ENCODE measurements at places on chromosomes 12 and 14.

DNA sequence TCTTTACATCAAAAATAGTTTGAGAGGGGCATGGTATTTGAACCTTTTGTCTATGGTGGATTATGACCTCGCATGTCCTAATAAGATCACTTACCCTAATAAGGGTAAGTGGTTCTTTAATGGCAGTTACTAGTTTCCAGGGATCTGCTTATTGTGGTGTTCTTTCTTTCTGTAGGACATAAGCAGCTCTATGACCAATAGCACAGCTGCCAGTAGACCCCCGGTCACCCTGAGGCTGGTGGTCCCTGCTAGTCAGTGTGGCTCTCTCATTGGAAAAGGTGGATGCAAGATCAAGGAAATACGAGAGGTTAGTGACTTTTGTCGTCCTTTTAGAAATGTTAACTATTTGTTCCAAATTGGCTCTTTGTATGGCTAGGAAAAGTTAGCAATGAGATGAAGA, 7.2 kb downstream of the PCBP2 start:
- no peak for DNase-seq

- no peak for DNase-seq
These were observed 460.6 kb downstream of the TMTC2 start for GRCh38 chr12:83147341-83147740.

DNA sequence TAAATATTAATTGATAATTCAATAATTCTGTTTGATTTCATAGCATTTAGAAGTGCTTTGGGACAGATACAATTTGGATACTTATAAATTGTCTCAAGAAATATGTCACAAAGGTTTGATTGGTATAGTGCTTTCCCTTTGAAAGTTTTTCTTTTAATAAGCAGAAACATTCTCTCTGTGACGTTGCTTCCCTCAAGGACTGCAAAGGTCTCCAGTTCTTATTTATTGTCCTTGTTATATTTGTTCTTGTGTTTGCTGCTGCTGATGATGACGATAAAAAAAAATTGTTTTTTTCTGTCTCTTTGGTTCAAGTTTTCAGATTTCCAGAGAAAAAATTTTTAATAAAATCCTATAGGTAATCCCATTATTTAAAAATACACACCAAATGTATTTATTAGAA, 176.3 kb upstream of the CLEC14A start:
- no peak for DNase-seq

GRCh38 chr12:105888696-105889095, 250.1 kb downstream of the NUAK1 start:
- no peak for DNase-seq

GRCh38 chr12:42689699-42690098, 100.2 kb upstream of the PRICKLE1 start:
- DNase-seq, result no peak

DNA sequence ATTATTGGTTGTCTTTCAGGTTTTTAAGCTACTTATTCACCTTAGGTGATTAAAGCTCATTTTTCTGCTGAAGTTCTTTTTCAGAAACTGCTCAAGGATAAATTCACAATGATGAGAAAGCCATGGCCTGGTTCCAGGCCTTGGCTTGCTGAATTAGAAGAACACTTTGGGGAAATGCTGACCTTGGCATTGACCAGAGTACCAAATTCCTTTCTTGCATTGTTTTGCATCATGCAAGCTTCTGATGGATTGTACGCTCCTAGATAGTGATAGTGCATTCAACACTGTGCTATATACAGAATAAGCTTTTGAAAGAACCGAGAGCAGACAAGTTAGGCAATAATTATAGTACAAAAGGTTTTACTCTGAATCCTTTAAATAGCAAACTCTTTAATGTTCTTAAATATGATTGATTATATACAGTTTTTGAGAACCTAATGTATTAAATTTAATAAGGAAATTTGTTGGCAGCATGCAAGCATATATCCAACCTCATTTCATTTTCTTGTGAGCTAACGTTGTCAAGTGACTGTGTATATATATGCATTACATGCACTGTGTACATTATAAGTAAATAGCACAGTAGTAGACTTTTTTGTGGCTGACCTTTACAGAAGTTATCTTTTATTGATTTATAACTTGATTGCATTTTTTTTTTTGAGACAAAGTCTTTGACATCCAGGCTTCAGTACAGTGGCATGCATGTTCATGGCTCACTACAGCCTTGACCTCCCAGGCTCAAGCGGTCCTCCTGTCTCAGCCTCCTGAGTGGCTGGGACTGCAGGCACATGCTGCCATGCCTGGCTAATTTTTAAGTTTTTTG, 99.2 kb downstream of the DIP2B start:
- DNase-seq, result no peak

DNA sequence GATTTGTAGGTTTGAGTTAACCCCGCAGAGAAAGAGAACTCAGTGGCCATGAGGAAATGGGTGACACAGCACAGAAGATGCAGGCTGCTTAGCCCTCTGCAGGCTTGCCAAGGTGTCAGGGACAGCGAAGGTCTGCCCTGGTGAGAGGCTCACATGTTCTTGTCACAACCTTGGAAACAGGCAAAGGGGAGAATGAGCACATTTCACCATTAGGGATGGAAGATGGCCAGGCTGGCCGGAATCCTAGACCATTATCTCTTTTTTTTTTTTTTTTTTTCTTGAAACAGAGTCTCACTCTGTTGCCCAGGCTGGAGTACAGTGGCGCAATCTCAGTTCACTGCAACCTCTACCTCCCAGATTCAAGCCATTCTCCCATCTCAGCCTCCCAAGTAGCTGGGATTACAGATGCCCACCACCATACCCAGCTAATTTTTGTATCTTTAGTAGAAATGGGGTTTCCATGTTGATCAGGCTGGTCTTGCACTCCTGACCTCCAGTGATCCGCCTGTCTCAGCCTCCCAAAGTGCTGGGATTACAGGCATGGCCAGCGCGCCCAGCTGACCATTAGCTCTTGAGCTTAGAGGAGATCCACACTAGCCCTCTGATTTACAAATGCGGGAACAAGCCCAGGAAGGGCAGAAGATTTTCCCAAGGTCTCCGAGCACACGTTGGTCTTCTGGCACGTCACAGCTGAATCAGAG, 34.6 kb downstream of the LTBP2 start:
- DNase-seq, result no peak

DNA sequence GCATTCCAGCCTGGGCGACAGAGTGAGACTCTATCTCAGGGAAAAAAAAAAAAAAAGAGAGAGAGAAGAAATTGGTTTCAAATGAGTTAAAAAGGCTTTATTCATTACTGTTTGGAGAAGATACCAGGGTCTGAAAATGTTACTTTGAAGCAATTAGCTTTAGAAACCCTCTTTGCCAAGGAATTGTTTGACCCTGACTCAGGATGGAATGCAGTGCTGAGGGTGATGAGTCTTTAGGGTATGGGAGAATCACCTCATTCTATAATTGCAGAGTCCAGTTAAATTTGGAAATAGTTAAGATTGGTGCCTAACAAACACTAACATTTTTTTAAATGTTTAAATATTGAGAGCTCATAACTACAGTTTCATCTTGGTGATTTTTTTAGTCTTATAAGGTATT, 13.3 kb downstream of the RAP1B start:
- DNase-seq, result no peak

- peak; percentile 78 for DNase-seq
These were observed 740 bp upstream of the PRPF40B start for GRCh38 chr12:49622501-49623141.

DNA sequence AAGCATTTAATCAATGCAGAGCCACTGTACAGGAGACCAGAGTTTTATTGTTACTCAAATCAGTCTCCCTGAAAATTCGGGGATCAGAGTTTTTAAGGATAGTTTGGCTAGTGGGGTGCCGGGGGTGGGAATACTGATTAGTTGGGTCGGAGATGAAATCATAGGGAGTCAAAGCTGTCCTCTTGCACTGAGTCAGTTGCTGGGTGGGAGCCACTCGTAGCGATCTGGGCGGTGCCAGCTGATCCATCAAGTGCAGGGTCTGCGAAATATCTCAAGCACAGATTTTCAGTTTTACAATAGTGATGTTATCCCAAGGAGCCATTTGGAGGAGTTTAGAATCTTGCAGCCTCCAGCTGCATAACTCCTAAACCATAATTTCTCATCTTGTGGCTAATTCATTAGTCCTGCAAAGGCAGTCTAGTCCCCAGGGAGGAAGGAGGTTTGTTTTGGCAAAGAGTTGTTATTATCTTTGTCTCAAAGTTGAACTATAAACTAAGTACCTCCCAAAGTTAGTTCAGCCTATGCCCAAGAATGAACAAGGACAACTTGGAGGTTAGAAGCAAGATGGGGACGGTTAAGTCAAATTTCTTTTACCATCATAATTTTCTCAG, 169.4 kb upstream of the PLEKHG7 start:
- DNase-seq, result no peak

- no peak for DNase-seq
These were observed 86.3 kb upstream of the LMNTD1 start for GRCh38 chr12:25639406-25639805.

GRCh38 chr12:26318661-26319068, 123.3 kb downstream of the SSPN start:
- DNase-seq, result no peak

DNA sequence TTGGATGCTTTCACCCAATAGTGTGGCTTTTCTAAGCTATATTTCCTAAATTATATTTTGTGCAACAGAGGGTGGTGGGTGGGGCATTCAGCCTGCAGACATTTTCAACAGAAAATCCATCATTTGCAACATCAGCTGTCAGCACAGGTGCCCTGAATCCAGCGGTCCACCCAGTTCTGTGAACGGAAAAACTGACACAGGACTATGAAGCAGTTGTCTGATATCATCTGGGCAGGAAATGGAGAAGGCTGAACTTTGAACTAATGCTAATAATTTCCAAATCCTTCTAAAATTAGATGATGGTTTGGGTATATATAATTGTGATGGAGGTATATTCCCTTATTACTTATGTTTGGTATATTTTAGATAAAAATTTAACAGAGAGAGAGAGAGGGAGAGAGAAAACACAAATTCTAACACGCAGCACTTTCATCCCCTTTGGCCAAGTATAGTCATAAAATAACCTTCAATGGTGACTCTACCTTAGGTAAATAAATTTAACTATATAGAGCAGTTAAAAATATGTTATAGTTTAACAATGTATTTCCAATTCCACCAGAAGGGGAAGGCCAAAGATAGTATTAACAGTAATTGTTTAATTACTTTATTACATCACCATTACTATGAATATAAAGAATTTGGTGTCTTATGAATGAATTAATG, 58.3 kb upstream of the PTPRB start:
- DNase-seq, result no peak

GRCh38 chr14:74425525-74426201, 347 bp downstream of the SYNDIG1L start:
- peak; percentile 38 for DNase-seq

DNA sequence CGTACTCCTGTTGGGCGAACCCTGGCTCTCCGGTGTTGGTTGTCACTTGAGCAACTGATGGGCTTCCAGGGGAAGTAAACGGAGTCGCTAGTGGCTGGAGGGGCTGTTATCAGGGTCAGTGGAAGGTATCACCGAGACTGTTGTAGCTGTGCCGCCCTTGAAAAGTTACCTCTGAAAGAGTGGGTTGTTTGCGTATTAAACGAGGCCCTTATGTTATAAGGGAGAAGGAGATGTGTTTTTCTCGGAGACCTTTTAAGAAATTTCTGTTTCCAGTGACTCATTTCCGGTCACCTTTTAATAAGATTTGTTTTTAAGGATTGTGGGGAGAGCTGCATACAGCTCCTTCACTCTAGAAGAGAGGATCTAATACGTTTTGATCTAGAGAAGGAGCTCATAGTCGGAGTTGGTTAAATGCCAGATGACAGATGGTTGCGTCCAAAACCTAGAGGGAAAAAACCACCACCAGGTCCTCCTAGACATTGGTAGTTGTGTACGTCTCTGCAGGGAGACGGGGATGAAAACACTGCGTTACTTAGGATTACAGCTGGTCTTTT, 750 bp upstream of the DBX2 start:
- no peak for DNase-seq

DNA sequence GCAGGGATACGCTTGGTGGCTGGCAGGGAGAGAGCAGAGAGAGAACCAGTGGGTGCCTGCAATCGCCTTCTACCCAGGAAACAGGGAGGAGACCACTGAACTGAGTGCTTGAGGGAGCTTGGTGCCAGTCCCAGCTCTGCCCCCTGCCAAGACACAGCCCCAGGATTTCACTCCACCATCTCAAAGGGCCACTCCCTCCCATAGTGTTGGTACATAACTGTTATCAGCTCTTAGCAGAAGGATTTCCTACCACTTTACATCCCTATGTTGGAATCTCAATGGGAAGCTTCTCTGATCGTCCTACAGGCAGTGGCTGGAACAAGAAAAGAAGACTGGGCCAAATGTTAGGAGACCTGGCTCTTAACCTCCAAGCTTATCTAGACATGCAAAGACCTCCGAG, 157.4 kb upstream of the FOXN3 start:
- DNase-seq, result no peak

DNA sequence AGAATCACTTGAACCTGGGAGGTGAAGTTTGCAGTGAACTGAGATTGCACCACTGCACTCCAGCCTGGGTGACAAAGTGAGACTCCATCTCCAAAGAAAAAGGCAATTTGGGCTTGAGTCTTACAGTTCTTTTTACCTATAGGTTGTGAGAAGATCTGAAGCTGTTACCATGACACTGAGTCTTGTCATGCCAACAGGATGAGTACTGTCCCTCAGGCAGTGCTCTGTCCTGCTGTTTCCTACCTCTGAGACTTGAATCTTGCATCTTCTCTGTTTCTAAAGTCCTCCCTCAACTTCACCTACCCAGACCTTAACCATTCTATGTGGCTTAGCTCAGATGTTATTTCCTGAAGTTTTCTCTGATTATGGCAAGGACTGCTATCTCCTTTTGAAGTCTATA, 400.8 kb upstream of the PRICKLE1 start:
- DNase-seq, result no peak

GRCh38 chr14:26621364-26621763, 23.5 kb upstream of the NOVA1 start:
- no peak for DNase-seq

DNA sequence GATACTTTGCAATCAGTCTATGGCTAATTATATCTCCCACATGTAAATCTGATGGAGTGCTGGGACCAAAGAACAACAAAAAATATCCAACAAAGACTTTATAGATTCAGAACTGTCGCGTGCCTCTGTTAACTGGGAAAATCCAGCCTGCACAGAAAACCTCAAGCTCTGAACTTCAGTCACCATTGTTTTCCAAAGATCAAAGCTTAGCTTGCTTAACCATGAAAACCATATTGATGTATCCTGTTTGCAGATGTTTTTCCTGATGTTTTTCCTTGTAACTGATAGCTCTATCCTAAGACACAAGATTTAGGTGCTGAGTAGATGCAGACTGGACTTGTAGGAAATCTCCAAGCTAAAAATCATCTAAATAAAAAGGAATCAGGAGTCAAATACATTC, 163.7 kb downstream of the GXYLT1 start:
- DNase-seq, result no peak

DNA sequence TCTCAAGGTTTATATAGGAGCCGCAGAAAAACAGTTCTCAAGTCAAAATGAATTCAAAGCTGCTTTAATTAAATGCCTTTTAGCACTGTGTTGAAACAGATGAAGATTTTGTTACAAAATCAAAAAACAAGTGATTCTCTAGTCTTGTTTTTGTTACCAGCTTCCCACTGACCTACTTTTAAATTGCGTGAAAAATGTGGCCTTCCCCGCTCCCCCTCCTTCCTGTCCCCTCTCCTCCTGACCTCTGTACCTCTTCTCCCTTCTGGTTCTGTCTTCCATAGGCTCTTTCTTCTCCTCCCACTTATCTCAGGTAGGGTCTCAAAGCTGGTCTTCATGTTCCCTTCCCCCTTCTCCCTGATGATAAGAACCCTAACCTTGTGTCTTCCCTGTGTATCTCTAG, 90.0 kb upstream of the MDM1 start:
- DNase-seq, result no peak
